ENCODE measurements at places on chromosomes 7 and 10.

DNA sequence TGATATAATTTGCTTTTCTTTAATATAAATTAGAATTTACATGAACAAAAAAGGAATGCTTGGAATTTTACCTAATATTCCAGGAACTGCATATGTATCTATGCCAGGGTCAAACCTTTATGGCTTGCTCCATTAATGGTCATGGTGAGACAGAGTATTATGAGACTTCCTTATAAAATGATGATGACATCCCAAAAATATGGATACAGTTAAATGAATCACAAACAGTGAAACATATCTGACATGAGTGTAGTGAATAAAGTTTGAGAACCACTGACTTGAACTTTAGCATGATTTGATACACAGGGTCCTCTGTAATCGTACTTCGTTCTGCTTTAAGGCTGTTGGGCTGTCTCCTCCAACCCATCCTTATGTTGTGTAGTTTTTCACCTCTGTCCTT lies 51.8 kb downstream of the MARCHF5 start:
- no peak for ATAC-seq

- no peak for ATAC-seq
Observed at GRCh38 chr10:52757773-52758172, 14.8 kb downstream of the MBL2 start.

DNA sequence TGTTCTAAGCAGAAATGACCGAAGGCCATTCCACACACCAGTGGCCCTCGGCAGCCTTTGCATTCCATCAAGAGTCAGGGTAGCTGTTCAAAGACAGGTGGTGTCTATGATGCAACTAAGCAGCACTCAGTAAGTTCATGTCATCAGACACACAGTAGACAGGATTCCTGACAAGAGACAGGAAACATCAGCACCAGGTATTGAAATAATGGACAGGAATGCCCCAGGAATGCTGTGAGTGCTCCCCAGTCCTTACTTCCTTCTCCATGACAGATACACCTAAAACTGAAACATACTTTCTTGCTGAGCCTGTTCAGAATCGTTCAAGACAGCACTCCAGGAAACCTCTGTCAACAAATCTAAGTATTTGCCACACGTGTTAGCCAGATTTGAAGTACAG lies 204.4 kb downstream of the TPST1 start:
- ATAC-seq = no peak

DNA sequence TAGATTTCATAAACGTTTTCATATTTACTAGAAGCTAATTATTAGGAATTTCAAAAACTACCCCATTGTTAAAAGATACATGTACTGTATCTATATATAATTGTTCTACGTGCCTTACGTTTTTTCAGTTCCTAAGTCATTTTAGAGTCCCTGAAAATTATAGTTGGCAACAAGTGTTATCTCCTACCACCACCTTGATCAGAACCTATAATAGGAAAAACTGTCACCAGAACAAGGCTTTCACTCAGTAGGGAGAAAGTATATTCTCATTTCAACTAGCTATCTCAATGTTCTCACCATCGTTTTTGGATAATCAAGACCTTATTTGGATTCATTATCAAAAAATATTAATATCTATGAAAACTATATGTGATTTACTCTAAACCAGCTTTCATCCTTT lies 107.7 kb downstream of the CPEB3 start:
- no peak for ATAC-seq

- ATAC-seq = no peak
Observed at GRCh38 chr10:15316871-15317464, 54.1 kb downstream of the FAM171A1 start.

DNA sequence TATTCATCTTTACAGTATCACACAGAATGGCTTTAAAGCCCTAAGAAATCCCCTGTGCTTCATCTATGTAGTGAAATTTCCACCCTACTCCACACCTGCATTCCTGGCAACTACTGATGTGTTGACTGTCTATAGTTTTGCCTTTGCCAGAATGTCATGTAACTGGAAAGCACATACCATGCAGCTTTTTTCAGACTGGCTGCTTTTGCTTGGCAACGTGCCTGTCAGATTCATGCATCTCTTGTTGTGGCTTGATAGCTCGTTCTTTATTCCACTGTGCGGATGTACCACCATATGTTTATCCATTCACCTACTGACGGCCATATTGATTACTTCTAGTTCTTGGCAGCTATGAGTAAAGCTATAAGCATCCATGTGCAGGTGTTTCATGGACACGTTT lies 30.6 kb downstream of the RBM17 start:
- no peak for ATAC-seq

- ATAC-seq = no peak
Observed at GRCh38 chr10:44763331-44763730, 147.8 kb upstream of the TMEM72 start.

DNA sequence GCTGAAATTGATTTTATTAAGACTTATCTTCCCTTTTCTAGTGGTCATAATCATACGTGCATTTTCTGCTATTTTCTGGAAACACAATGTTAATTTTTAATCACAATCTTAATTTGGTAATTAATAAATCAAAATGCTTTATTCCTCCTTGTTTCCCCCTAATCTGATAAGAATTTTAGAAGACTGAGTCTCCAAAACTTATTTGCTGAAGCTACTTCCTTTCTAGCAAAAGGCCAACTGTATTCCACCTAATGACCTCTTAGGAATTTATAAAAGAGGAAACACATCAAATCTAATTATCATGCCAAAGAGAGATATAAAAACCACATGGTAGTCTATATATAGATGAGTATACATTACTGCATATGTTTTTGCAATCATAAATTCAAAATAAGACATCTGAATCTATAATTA lies 140.6 kb downstream of the GNAI1 start:
- no peak for ATAC-seq

- ATAC-seq = no peak
Observed at GRCh38 chr10:128574581-128575210, 448.5 kb upstream of the MKI67 start.
